ENCODE measurements at places on chromosomes 3 and 15. TPM values are rescaled to one million over a fixed set of nuclear protein-coding genes. Genes with fewer than 3 reads are reported as not detected.

The PIERCE2 gene
- total RNA-seq: 4.7 TPM

The PDZRN3 gene
- total RNA-seq: not detected

The TAGLN3 gene
- total RNA-seq: 0.05 TPM

The SPTBN5 gene
- total RNA-seq: 0.17 TPM

The ABI3BP gene
- 1.6 TPM for total RNA-seq

The ALDH1L1 gene
- 0.36 TPM for total RNA-seq
